Kidney glomerular epithelial cell (primary cell): ENCODE measurements at places on chromosomes 7 and 10.

DNA sequence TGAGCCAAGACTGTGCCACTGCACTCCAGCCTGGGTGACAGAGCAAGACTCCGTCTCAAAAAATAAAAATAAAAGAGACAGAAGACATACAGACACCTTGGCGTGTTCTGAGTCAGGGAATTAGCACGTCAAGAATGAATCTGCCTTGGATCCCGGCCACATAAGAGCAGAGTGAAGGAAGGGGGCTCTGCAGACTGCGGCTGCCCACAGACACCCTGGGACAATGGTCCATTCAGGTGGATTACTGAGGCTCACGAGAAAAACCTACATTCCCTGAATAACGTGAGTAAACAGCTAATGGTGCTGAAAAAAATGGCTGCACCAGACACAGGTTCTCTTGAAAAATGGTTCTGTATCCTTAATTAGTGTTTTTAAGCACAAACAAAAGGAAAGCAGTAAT, 100.1 kb upstream of the FGFR2 start:
- DNase-seq: no peak

DNA sequence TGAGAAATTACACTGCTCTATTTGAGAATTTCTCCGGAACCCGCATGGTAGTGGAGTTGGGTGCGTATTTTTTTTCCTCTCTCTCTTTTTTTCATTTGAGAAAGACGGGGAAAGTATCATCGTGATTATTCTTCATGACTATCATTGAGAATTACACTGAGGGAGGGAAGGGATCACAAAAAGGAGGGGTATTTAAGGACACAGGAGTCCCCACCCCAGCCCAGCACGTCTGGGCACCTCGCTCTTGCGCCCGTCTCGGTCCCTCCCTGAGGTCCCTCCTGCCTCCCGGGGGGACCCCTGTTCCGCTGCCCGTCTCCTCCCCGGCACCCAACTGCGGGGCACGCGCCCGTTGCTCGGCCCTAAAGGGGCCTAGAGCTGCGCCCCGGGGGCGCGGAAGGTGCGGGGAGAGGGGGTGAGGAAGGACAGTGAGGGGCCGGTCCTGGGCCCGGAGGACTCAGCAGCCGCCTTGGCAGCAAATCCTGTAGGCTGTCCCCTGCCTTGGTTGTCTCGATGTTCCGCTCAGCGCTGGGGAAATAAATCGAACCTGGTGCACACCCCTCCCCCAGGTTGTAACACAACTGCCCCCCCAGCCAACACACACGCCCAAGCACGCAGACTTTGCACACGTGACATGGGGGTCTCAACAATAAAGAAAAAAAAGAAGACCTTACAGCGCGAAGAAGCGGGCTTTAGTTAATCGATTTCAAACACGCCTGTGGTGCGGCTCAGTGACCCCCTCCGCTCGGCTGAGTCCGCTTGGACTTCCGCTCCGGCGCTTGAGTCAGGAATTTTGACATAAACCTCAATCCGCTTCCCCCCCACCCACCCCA, 18.6 kb upstream of the GATA3 start:
- no peak for DNase-seq

DNA sequence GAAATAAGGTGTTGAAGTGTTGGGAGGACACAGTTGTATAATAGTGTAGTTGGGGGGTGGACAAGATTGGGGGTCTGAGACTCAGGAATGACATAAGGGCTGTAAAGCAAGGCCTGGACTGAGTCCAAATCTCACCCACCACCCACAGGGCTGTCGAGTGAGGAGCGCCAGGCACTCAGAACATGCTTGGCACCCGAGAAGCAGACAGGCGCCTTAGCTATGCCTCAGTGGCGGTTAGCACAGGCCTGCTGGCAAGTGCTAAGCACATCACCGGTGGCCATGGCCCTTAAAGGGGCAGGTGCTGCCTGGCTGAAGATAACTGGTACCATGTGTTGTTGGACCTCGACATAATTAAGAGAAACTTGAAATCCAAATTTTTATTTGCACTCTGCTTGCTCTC, 90.7 kb downstream of the COL13A1 start:
- DNase-seq: no peak

DNA sequence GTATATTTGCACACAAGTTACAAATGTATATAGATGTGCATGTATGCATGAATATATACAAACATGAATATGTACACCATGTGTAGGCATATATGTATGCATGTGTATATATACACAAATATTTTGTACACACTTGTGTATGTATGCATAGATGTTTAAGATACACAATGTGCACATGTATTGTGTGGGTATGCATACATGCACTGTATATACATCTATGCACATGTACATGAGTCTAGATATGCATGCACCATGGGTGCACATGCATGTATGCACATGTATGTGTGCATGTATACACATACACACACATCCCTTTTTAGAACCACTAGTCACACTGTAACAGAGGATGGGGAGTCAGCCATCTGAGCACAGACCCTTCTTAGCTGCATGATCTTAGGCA, 249.4 kb downstream of the COBL start:
- no peak for DNase-seq

DNA sequence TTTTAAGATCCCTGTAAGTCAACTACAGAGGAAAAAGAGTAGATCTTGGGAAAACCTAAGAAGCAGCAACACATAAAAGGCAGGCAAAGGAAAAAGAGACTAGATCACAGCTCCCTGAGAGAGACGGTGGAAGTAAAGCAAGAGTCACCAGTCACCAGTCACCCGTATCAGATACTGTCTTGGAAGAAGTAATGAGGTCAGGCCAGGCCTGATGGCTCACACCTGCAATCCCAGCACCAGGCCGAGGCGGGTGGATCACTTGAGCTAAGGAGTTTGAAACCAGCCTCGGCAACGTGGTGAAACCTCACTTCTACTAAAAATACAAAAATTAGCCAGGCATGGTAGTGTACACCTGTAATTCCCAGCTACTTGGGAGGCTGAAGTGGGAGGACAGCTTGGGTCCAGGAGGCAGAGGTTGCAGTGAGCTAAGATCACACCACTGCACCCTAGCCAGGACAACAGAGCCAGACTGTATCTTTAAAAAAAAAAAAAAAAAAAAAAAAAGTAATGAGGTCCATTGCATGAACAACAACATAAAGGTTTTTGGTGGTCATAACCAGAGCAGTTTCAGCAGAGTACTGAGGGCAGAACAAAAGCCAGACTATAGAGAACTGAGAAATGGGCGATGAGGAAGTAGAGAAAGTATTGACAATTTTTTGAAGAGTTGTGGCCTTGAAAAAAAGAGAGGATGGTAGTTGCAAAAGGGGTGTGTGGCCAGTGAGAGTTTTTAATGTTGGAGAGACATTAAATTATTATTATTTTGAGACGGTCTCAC, 16.9 kb downstream of the ZNF713 start:
- no peak for DNase-seq

- no peak for DNase-seq
Observed at GRCh38 chr10:78914060-78914378, 154.7 kb upstream of the ZMIZ1 start.

DNA sequence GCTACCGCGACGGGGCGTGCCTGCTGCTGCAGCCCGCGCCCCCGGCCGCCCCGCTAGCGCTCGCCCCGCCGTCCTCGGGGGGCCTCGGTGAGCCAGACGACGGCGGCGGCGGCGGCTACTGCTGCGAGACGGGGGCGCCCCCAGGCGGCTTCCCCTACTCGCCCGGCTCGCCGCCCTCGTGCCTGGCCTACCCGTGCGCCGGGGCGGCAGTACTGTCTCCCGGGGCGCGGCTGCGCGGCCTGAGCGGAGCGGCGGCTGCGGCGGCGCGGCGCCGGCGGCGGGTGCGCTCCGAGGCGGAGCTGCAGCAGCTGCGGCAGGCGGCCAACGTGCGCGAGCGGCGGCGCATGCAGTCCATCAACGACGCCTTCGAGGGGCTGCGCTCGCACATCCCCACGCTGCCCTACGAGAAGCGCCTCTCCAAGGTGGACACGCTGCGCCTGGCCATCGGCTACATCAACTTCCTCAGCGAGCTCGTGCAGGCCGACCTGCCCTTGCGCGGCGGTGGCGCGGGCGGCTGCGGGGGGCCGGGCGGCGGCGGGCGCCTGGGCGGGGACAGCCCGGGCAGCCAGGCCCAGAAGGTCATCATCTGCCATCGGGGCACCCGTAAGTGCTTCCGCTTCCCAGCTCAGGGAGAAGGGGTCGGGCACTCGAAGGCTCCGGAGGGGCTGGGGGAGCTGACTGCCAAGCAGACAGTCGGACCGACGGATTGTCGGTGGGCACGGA, 761 bp downstream of the PTF1A start:
- no peak for DNase-seq

DNA sequence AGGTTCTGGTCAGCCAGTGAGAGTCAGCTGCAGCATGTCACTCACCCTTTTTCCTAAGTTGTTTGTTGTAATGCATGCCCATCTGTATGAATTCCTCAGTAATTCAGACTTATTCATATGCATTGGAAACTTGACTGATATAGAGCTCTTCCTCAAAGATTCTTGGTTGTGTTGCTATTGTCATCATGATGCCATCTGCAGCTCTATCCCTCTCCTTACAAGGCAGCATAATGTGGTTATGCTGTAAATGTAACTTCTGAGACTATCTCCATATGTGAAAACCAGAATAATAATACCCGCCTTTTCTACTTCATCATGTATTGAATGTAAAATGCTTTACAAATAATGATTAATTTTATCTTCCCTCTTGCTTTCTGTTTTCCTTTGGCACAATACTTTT, 252.6 kb upstream of the MTPN start:
- no peak for DNase-seq

DNA sequence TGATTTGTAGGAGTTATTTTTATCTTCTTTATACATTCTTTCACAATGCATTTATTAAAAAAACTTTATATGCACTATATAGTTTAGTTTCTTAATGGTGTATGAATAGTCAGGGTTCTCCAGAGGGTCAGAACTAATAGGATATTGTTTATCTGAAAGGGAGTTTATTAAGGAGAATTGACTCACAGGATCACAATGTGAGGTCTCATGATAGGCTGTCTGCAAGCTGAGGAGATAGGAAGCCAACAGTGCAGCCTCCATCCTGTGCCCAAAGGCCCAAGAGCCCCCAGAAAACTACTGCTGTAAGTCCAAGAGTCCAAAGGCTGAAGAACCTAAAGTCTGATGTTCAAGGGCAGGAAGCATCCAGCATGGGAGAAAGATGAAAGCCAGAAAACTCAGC, 192.8 kb upstream of the AHR start:
- no peak for DNase-seq

DNA sequence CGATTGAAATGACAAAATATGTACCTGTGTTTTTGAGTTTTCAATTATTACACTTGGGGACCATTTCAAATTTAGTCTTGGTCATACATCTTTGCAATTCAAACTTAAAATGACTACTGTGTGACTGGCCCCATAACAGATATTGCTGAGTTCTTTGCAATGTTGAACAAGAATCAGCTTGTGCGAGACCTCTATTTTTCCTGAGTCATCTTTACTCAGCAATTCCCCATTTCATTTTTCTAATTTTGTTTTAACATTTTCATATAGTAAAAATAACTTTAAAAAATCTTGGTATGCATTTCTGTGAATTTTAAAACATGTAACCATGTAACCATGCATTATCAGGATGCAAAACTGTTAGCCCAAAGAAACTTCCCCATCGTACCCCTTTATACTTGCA, 678.1 kb downstream of the ANKRD7 start:
- no peak for DNase-seq

DNA sequence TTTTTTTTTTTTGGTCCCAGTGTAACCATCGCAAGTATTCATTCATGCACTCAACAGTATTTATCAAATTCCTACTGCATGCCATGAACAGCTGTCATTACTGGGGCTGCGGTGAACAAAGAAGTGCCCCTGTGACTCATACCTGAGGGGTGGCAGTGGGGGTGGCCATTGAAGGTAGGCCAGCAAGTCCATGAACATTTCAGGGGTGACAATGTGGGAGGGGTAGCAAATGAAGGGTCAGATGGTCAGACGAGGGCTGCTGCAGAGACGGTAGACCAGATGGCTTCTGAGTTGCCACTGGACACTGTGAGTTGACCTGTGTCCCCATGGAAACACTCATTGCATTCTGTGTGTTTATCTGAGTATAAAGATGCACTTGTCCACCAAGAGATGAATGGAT, 92.5 kb upstream of the PITRM1 start:
- DNase-seq: peak; percentile 36

DNA sequence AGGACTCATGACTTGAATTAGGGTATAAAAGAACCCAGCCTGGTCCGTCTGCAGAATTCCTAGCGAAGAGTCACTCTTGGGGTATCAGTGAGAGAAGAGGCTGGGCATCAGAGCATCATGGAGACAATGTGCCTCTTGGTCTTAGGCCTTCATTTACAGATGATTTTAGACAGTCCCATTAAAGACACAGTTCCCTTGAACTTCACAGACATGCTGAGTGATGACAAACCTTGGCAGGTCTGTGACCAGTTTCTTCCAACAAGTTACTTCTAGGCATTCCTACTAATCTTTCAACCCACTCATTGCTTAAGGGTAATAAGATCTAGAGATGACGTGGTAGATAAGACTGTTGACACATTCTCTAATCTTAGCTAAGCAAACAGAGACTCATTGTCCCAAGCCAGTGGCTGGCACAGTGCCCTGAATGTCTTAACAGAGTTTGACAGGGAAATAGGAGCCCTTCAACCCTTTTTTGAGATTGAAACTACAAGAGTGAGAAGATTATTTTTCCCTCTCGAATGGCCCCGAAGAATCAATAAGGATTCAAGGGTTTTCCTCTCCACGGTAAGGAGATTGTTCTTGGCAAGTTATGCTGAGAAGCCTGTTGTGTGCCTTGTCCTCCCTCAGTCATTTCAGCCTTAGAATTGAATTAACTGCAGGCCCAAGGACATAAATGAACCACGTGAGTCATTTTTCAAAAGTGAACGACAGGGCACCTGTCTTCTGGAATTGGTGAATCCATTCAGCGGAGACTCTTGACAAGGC, 281.1 kb downstream of the CCDC3 start:
- peak; percentile 92 for DNase-seq

GRCh38 chr10:59109826-59110225, 66.6 kb upstream of the PHYHIPL start:
- no peak for DNase-seq

DNA sequence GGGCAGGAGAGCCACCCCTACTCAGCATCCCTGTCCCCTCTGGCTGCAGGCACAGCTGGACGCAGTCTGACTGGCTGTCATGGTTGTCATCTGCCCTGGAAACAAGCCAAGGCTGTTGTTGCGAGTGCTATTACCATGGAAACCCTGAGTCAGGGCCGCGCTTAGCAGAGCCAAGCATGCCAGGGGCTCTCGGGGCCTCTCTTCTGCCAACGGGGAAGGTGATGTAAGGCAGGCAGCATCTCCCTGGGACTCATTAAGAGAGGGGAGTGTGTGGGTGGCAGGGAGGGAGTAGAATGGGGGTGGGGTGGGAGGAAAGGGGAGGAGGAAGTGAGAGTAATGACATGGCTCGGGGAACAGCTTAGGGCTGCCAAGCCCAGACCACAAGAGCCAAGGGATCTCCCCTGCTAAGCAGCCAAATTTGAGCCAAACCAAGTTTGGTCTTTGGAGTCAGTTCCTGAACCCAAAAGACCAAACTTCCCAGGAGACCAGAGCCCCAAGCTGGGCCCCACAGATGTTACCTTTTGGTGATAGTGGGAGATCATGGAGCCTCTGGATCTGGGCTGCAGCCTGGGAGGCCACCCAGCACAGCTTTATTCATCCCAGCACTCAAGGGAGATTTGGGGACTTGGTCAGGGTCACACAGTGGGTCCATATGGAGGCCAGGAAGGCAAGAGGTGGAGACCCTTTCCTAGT, 67.6 kb downstream of the TMEM130 start:
- DNase-seq: peak; percentile 45
